ENCODE measurements at places on chromosomes 4 and X.

GRCh38 chrX:108169768-108170167, 78.2 kb downstream of the ATG4A start:
- DNase-seq: no peak

DNA sequence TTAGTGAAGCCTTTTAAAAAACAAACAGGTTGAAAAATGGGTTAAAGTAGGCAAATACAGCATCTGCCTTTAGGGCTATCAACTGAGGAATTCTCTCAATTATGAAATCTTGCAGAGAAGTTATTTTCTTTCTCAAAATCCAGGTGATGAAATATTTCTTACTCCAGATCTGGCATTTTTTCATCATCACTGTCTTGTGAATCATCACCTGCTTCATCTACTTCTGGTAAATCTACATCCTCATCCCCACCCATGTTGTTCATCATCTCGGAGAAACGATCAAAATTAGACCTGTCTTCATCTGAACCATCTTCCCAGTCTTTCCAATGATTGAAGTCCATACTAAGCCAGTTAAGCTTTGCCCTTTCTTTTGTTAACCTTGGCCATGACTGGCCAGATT, 33.3 kb upstream of the HPF1 start:
- no peak for DNase-seq

DNA sequence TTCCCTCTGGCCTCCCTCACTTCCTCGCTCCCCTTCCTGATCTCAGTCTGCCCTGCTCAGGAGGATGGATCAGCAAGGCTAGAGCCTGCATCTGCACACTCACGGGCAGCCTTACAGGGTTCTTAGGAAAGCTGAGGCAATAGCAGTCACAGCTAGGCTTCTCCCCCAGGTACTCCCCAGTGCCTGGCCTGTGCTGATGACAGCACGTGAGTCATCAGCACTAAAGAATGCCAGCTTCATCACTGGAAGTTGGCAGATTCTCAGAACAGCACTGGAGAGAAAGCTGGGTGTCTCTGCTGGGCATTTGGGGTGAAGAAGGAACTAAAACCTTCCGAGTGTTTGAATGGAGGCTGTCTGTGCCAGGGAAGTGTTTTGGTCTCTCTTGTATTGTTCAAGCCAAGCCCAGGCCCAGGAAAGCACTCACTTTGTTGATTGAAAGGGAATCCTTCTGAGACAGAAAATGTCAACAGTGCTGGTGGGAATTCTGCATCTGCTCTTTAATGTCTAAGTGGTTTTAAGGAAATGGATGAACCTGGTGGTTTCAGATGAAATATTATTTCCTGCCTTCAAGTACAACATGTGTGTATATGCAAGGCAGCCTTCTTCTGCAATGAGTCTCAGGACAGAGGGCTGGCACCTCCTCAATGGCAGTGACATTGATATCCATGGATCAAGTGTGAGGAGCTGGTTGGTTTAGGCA, 73.0 kb upstream of the SCOC start:
- no peak for DNase-seq

DNA sequence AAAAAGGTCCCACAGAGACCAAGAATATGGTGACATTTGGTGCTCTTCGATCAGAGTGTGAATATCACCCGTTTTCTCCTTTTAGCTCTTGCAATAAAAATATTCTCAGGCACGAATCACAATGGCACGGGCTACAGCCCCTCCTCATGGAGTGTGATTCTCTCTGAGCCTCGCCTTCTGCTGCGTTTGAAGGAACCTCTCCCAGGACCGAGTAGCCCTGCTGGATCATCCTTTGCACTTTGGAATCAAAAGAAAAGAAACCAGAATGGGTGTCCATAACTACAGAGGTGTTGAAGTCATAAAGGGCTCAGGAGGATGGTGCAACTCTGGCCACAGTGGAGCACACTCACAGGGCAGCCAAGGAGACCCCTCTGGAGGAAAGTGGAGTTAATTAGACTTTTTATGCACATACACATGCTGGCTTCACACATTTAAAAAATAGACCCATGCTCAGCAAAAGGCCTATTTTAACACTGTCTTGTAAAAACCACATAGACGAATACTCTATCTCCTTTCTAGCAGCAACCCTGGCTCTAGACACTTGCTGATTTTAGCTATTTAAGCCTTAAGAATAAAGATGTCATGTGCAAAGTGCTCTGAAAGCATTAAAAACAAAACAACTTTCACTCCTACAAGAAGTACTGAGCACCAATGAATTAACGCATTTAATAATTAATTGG, 19.1 kb downstream of the MAML3 start:
- DNase-seq: no peak

GRCh38 chr4:182231496-182231895, 11.7 kb upstream of the TENM3 start:
- DNase-seq: no peak

- DNase-seq: no peak
Observed at GRCh38 chr4:101345596-101346350, 1.6 kb downstream of the PPP3CA start.

DNA sequence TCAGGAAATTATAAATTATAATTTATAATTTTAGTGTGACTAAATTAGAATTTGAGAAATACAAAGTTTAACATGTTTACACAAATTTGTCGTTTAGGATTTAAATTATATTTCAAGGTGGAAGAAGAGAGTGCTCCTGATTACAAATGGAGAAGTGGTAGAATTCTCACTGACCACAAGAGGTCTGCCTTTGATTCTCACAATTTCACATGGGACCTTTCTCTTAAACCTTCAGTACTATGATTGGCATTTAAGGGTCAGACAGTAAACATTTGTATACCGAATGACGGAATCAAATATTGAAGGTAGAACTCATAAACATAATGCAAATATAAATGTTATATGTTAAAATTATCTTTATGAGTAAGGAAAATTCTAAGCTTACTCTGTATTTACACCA, 171.7 kb downstream of the SLIT2 start:
- DNase-seq: no peak

DNA sequence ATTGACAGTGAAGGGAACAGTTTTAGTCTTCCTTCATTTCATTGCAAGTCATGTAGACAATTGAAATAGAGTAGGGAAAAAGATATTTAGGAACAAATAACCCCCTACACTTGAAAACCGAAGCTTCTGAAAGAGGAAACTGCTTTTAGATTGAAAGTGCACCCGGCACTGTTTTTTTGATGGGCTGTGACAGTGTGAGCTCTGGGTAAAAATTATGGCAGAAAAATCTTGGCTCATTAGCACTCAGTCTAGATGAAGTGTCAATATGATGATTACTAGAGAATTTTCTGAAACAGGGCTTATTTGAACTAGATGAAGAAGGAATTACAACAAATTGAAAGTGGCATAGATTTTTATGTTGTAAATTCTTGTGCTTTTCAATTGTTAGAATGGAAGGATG, 1132.4 kb downstream of the RAPGEF2 start:
- DNase-seq: no peak

DNA sequence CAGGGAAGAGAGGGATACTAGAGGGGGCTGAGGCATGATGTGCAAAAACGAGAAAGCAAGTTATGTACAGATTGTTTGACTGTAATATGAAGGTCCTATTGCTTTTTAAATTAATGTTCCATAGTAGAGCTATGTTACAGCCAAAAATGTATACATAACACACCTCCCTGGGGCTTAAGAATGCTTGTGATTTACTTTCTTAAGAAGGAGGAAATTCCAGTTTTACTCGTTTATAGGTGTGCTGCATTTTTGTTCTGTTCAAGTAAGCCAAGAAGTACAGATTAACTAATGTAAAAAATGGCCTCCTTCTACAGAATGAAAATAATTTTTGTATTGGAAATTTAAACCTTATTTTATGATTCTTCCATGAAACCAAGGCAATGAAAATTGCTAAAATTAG, 614.4 kb upstream of the NR3C2 start:
- DNase-seq: no peak

DNA sequence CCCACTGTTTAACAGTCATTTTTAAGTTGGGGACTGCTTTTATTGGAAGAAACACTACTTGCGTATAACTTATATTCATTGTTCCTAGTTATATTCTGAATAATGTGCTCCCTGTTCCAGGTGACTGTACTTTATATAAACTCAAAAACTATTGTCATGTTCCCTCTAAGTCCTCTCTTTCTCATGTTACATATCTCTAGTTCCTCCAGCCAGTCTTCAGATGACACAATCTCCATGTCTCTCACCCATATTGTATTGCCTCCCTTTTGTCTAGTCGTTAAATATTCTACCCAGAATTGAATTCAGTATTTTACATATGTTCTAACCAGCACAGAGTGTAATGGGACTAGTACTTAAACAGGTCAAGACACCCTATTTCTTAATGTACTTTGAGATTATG, 5.3 kb downstream of the VAMP7 start:
- no peak for DNase-seq

GRCh38 chrX:13009273-13009672, 34.4 kb downstream of the TMSB4X start:
- no peak for DNase-seq

- no peak for DNase-seq
Observed at GRCh38 chr4:43337707-43338106, 445.2 kb downstream of the GRXCR1 start.

GRCh38 chr4:119162174-119162573, 26.5 kb downstream of the MYOZ2 start:
- DNase-seq: no peak

GRCh38 chrX:73831500-73831899, 268.5 kb downstream of the CHIC1 start:
- no peak for DNase-seq

GRCh38 chr4:74555231-74555630, 110.3 kb downstream of the AREG start:
- DNase-seq: no peak

DNA sequence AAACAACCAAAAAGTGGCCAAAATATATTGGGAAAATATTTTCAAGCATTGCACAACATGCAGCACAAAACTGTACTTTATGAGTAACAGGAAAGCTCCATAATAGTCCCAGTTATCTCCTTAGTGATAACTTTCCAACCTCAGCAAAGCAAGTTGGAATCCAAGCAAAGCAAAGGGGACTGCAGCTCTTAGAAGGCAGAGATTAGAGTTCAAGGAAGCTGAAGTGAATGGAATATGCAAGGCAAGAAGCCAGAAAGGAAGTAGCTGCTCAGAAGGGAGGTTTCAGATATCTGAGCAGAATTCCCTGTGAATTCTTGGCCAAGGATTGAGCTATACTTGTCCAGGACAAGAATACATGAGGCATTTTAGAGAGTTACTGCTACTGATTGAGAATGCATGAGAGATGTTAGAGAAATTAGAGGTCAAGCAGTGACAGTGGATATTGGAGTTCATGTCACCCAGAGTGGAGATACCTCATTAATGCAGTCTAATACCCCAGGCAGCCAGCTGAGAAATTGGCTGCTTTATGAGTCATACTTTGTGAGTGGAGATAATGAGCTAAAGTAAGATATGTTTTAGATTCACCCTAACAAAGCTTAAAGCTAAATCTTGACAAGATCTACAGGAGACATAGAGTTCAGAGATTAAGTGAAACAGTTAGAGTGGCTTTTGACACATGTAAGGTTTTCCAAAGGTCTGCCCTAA, 102.8 kb downstream of the INPP4B start:
- DNase-seq: peak; percentile 40

DNA sequence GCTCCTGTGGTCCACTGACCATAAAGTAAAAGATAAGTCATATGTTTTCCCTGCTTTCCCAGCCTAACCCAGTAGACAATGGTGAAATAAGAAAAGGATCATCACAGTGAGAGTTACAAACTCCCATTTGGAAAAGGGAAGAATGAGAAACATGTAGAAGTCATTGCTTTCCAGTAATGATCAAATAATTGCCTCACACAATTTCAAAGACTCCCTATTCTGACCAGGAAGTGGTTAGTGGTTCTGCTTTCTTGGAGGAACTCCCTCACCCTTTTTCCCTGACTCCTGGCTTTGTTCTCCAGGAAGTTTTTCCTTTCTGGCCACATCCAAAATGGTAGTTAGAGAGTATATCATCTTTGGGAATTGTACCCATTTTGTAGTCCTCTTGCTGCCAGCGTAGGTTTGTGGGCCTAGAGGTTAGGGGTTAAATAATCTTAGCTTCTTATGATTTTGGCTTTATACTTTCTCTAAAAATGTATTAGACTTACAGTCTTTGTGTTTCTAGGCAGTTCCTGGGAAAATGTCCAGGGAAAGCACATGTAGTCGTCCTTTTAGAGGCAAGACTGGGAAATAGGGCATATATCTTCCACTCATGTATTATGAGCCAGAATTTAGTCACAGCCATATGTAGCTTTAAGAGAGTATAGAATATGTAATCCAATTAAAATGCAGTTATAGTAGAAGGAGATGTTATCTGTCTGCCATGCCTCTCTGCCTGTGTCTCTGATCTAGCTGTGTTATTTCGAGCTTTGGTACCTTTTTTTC, 10.5 kb downstream of the VAMP7 start:
- no peak for DNase-seq

GRCh38 chr4:76087007-76087769, 12.7 kb downstream of the ART3 start:
- DNase-seq: peak; percentile 38

- DNase-seq: no peak
Observed at GRCh38 chr4:66034671-66035070, 364.4 kb upstream of the EPHA5 start.

GRCh38 chr4:183299464-183299863, 20.6 kb downstream of the CLDN22 start:
- DNase-seq: no peak

GRCh38 chrX:75158054-75158453, 2.0 kb upstream of the ABCB7 start:
- DNase-seq: no peak

DNA sequence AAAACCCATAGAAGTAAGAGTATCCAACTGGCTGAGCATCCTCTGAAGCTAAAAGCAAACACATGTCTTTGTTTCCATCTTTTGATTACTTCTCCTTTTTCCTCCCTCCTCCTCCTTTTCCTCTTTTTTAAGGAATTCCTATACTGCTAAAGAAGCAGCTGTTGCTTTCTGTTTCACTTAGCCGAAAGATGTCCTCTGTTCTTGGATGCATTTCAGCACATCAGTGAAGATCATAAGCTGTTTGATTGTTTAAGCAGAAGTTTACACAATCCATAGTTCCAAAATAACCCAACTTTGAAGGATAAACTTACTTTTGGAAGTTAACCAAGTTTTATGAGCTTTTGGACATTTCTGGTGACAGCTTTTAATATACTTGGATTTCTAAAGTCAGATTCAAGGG, 55.1 kb upstream of the TNIP3 start:
- DNase-seq: no peak

DNA sequence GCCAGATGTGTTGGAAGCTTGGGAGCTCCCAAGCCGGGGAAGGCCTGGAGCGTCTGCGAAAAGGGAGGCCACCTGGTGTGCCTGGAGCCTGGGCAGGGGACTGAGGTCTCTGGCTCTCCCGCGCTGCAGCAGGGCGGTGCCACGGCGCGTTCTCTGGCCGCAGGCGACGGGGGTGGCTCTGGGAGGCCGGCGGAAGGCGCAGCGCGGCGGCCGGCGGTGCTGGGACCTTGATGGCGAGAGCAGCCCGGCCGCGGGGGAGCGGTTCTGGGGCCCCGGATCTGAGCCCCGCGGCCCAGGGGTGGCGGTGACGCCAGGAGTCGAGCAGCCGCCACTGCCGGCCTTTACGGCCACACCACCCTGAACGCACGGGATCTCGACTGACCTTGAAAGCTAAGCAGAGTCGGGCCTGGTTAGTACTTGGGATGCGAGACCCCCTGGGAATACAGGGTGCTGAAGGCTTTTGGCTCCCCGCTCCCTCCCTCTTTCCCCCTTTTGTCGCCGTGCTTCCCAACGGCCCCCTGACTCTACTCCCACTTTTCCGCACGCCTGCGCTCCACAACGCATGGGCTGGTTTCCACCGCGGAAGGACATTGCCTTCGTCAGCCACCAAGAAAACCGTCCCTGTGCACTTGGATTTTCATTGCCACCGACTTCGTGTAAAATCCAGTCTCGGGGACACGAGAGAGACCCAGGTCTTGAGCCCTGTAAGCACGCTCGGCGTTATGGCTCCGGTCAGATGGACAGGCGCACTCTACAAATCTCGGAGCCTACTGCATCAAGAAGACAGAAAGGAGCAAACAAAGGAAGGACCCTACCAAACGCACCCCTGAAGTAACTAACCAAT, 9.5 kb downstream of the FRG2 start:
- DNase-seq: no peak
